ENCODE measurements at places on chromosomes 3 and 15. TPM values are rescaled to one million over a fixed set of nuclear protein-coding genes. Genes with fewer than 3 reads are reported as not detected.

C3orf49 gene
- not detected for total RNA-seq

ANKUB1 gene
- total RNA-seq = 0.78 TPM

CCDC174 gene
- 11.7 TPM for total RNA-seq

FBXW12 gene
- total RNA-seq = 2.5 TPM

PLA1A gene
- not detected for total RNA-seq

KY gene
- 0.62 TPM for total RNA-seq
